ENCODE measurements at places on chromosomes 1 and 21.

DNA sequence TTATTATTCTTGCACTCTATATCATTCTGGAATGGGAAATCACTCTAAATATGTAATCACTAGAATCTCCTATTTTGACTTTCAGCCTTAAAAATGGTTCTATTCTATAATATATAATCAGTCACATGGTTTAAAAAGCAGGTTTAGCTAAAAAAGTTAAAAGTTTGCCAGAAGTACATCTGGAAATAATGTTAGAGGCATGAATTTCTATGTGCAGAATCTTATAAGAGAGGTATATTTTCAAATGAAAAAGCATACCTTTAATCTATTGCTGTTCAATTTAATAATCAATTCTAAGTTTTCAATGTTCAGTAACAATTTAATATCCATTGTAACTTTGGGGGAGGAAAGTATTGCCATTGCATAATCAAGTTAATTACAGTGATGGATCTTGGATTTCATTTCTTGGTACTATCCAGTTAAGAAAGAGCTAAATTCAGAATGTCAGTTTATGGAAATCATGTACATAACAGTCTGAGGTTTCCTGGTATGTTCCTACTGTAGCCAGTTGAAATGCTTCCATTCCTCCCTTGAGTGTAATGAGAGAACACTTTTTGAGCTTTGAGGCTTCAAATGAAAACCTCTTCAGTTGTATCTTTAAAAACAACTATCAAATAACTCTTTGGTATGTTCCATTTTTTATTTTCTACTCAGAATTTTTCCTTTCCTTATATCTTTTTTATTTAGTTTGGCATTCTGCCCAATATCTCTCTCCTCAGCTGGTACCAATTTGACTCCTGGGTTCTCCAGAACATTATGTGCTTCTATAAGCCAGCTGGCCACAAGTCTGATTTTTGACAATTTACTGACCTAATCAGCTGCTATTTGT is 175.7 kb upstream of the COL11A1 start:
- H3K27me3 ChIP-seq = no peaks in the 10 kb centered on the region
- no peaks in the 10 kb centered on the region for H3K36me3 ChIP-seq
- no peak overlapping the region for H3K4me3 ChIP-seq
- no peaks in the 10 kb centered on the region for H3K4me1 ChIP-seq
- no peak for DNase-seq

GRCh38 chr1:21260405-21261125 is 29.7 kb downstream of the ECE1 start:
- H3K4me3 ChIP-seq = no peak overlapping the region
- H3K27me3 ChIP-seq = no peaks in the 10 kb centered on the region
- no peak overlapping the region for H3K27ac ChIP-seq
- H3K4me1 ChIP-seq = peaks cover 41% of the 10 kb centered on the region

DNA sequence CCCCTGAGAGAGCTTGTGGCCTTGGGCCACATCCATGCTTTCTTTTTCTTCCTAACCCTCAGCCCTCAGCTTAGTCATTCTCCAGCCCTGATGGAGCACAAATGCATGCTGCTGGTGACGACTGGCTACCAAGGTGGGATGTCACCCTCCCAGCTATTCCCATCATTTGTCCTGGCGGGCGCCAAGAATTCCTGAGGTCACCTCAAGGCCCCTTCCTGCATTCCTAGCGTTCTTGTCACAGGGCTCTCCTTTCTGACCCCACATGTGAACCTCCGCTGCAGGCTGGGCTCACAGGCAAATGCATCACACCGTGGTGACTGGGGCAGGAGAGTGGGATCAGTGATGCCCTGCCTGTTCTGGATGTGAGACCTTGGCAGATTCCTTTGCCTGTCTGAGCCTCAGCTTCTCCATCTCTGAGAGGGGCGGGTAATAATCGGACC is 53.4 kb upstream of the IFFO2 start:
- H3K36me3 ChIP-seq = peaks cover 1% of the 10 kb centered on the region
- peak overlapping the region; percentile 61 for H3K4me3 ChIP-seq
- peaks cover 13% of the 10 kb centered on the region for H3K4me1 ChIP-seq
- H3K27me3 ChIP-seq = peaks cover 9% of the 10 kb centered on the region
- H3K27ac ChIP-seq = peak overlapping the region; percentile 74
- DNase-seq = no peak

GRCh38 chr21:37711836-37712568 is 204.3 kb downstream of the KCNJ6 start:
- no peaks in the 10 kb centered on the region for H3K36me3 ChIP-seq
- H3K4me1 ChIP-seq = no peaks in the 10 kb centered on the region
- DNase-seq = no peak

DNA sequence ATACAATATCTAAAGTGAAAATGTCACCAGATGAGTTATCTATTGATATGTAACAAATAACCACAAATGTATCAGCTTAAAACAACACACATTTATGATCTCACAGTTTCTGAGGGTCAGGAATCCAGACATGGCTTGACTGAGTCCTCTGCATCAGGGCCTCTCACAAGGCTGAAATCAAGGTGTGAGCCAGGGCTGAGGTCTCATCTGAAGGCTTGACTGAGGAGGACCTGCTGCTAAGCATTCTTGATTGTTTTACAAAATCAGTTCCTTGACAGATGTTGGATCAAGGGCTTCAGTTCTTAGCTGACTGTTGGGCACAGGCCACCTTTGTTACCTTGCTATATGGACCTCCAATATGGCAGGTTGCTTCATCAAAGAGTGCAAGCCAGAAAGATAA is 483.7 kb downstream of the CAMTA1 start:
- peaks cover 50% of the 10 kb centered on the region for H3K27me3 ChIP-seq
- no peak for DNase-seq
- H3K36me3 ChIP-seq = no peaks in the 10 kb centered on the region
- H3K4me3 ChIP-seq = no peak overlapping the region
- H3K4me1 ChIP-seq = no peaks in the 10 kb centered on the region
- no peak overlapping the region for H3K27ac ChIP-seq

GRCh38 chr1:8238141-8239038 is 79.5 kb upstream of the SLC45A1 start:
- DNase-seq = no peak
- H3K27ac ChIP-seq = no peak overlapping the region
- H3K4me3 ChIP-seq = no peak overlapping the region

DNA sequence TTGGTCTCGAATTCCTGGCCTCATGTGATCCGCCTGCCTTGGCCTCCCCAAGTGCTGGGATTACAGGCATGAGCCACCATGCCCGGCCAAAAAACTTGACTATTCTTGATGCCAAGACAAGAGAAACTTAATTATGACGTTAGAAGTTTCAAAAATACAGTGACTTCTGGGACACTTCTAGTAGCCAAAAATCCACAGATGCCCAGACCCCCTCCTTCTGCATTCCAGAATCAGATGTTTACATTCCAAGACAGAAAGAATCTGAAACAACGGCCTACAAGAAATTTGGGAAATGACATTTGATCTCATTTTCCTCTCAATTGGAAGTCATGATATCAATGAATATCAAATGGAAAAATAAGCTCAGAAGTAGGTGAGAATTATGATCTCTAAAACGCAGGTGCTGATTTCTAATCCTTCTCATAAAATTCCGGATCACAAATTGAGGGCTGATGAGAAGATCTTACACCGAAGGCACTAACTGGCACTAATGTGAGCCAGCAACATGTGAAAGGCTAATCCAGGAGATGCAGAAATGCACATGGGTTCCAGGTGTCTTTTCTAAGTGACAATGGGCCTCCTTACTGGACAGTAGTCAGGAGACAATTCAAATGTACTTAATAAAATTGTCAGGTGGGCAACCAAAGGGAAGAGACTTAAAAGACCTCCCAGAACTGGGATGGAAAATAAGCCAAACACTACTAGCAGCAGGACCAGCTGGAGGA is 5.5 kb downstream of the RAB29 start:
- no peak for DNase-seq
- no peaks in the 10 kb centered on the region for H3K27me3 ChIP-seq
- H3K27ac ChIP-seq = peak overlapping the region; percentile 97
- H3K36me3 ChIP-seq = peaks cover 73% of the 10 kb centered on the region
- H3K4me3 ChIP-seq = no peak overlapping the region

DNA sequence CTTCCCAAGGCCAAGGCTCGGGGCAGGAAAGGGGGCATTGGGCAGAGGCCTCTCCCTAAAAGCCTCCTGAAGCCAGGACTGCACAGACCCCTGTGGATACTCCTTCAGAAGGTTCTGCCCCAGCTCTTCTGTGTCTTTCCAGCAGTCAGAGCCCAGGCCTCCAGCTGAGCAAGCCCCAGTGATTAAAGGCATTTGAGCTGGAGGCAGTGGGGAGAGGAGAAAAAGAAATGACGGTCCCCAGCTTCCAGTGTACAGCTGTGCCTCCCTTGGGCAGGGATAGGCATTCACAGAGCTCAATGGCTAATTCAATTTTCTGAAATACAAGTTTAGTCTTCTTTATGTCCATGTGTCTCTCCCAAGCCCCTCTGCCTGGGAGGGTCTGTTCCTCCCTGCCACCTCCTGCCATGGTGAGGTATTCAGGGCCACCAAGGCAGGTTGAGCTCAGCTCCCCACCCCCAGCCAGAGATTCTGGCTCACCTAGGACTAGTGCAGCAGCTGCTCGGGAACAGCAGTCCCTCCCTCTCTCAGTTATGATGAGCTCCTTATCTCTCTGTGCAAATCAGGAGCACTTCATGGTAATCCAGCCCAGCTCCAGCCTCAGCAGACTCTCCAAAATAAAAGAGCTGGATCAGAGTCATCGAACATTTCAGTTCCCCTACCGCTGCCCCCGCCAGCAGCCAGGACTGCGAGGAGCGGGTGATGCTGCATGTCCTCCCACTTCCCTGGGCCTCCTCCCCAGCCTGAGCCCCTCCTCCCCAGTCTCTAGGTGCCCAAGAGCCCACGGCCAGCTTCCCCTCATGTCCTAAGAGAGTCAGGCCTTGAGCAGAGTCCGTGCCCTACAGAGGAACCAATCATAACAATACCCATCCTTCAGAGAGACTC is 208.4 kb upstream of the ZC3H12A start:
- H3K27ac ChIP-seq = no peak overlapping the region
- peaks cover 66% of the 10 kb centered on the region for H3K27me3 ChIP-seq
- H3K36me3 ChIP-seq = no peaks in the 10 kb centered on the region
- no peaks in the 10 kb centered on the region for H3K4me1 ChIP-seq
- no peak overlapping the region for H3K4me3 ChIP-seq

DNA sequence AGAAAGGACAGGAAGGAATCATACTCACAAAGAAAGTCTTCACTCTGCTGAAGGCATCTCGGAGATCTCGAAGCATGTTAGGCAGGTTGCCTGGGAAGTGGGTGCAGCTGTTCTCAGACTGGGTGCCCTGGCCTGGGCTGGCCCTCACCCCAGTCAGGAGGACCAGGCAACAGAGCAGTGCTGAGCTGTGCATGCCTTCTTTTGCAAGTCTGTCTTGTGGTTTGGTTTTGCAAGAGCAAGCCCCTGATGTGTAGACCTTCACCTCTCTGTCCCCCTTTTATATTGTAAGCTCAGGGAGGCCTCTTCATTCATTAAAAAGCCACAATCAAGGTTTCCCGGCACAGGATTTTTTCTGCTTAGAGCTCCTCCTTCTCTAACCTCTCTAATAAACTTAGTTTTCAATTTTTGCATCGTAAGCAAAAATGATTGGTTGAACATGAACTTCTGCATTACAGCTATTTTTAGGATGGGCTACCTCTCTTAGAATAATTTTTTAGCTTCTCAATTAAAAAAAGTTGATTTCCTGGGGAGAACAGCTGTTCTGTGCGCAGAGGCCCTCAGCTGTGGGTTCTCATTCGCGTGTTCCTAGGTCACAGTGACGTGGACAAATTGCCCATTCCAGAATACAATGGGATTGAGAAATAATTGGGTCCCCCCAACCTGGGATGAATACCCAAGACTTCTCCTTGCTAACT is at the start of gene IL10:
Gene IL10, minus strand, starts transcription at position 252 of the 695 bp plus-strand sequence. Its CDS starts 59 bp downstream, at position 193.
- peaks cover 59% of the 10 kb centered on the region for H3K4me1 ChIP-seq
- peaks cover 2% of the 10 kb centered on the region for H3K36me3 ChIP-seq
- no peaks in the 10 kb centered on the region for H3K27me3 ChIP-seq
- H3K4me3 ChIP-seq = peak within 1 kb of the TSS; percentile 40
- peak within 1 kb of the TSS; percentile 63 for H3K27ac ChIP-seq
- no peak for DNase-seq
